ENCODE measurements at places on chromosomes 1 and 21. TPM values are rescaled to one million over a fixed set of nuclear protein-coding genes. Genes with fewer than 3 reads are reported as not detected.

DNA sequence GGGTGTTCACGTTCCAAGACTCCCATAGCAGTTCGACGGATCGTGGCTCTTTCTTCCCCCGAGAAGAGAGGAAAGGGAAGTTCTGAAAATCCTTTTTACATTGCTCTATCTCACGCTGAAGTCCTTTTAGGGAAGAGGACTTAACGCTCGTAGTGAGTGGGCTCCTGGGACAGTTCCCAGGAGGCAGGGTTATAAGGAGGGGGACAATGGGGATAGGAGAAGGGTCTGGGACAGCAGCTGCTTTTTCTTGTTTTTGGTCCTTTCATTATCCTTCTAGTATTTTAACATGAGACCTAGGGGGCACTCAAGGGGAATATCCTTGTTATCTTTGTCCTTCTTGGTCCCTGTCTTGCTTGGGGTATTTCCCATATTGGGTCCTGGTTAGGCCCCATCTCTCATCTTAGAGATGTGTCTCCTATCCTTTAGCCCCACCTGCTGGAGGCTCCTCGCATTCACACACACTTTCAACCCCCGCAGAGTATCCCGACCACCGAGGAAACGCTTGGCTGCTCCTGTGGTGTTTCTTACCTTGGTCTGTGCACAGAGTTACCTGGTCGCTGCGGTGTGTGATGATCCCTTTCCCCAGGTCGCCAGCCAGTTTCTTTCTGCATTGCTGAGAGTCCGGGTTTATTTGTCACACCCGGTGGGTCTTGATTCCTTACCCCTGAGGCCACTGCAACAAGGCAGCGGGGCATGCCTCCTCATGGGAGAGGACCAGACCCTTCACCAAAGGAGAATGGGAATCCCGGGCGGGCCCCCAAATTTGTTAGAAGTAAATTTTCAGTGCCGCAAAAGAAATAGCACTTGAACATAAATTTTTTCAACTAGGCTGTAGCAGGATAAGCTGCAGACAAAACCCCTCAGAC lies 29.7 kb downstream of the SCCPDH start:
- DNase-seq = peak; percentile 61

DNA sequence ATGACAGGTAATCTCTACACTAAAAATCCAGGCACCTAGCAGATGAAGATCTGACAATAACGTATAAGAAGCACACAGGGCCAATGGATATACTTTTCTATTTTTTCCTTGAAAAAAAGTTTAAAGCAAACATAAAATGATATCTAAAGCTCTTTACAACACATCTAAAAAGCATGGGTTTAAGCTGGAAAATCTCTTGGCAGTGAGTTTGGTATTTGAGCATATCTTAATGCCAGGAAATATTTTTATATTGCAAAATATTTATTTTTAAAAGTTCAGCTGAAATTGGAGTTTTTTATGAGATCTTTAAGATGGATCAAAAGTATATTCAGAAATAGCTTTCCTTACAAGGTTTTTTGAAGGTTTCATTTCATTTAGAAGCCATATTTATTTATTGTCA lies 40.5 kb downstream of the SLC5A9 start:
- DNase-seq = no peak

- DNase-seq = no peak
Measured at GRCh38 chr1:106571109-106571508, 485.4 kb upstream of the PRMT6 start.

Gene MYOG
- not detected for polyA plus RNA-seq

GRCh38 chr1:203173566-203173965 lies 2.1 kb downstream of the MYBPH start:
- DNase-seq = no peak

- no peak for DNase-seq
Measured at GRCh38 chr1:83583351-83584014, 415.4 kb downstream of the TTLL7 start.

DNA sequence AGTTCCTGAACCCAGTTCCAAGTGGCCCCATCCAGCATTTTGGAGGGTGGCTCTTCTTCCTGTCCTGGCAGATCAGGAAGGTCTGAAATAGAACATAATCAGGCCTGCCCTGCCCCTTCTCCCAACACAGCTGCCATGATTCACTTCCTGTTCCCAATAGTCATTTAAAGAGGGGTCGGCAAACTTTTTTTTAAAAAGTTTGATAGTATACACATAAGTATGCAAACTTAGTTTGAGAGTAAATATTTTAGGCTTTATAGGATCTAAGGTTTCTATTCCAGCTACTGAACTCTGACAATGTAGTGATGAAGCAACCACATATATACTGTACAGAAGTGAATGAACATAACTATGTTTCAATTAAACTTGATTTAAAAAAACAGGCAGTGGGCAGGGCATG lies 66.4 kb downstream of the LUZP1 start:
- DNase-seq = no peak

DNA sequence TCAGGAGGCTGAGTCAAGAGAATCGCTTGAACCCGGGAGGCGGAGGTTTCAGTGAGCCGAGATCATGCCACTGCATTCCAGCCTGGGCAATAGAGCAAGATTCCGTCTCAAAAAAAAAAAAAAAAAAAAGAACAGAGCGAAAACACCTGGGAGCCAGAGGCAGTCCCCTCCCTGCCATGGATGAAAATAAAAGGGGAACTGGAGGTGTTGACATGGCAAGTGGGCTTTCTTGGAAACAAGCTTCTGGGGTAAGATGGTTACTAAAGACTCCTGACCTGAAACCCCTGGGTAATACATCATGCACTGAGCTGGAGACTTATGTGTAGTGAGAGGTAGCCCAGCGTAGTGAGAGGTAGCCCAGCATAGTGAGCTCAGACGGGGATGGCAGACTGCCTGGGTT lies 31.6 kb downstream of the ADCY10 start:
- no peak for DNase-seq

- peak; percentile 81 for DNase-seq
Measured at GRCh38 chr1:24793447-24794129, 48.3 kb downstream of the CLIC4 start.

- DNase-seq = no peak
Measured at GRCh38 chr1:186841599-186841998, 12.8 kb downstream of the PLA2G4A start.

DNA sequence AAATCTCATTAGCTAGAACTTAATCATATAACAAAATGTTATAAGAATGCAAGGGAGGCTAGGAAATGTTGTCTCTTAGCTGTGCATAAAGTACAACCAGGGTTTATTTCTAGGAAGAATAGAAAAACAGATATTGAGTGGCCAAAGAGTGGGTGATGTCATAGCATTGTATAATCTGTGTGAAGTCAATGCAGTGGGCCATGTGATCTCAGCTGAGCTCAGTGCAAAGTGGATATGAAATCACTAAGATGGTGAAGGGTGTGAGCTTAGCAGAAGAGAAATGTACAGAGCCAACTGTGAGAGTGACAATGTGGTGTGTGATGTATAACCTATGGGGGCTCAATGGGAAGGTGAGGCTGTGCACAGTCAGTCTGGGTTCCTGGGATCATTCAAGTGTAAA lies 29.7 kb upstream of the DUSP23 start:
- DNase-seq = no peak

DNA sequence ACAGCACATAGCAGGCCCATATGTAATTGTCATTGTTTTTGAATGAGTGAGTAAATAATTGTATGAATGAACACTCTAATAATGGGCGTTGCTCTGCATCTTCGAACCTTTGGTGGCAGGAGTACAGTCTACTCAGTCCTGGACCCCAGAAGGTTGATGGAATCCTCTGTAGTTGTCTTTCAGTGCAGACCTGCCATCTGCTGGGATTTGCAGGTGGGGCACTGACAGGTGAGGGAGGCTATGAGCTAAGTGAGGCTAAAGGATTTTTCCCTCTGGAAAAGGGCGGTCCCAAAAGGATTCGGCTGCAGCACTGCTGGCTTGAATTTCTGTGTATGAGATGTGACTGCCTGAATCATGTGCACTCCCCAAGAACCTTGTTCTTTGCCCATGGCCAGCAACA lies 53.4 kb downstream of the PLXNA2 start:
- DNase-seq = no peak

Gene CD84
- not detected for polyA plus RNA-seq

Gene DMRTA2
- not detected for polyA plus RNA-seq

- DNase-seq = no peak
Measured at GRCh38 chr1:34361781-34362357, 185.2 kb downstream of the C1orf94 start.

DNA sequence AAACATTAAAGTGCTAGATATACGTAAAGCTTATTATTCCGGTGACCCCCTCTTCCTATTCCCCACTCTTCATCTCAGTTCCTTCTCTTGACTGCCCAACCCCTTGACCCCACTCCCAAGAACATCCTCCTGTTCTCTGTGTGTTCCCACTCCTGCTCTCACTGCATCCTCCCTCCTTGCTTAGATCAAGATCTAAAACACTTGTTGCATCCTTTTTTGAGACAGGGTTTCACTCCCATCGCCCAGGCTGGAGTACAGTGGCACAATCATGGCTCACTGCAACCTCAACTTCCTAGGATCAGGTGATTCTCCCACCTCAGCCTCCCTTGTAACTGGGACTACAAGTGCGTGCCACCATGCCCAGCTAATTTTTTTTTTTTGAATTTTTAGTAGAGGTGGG lies 13.5 kb downstream of the ATP2B4 start:
- no peak for DNase-seq

Gene PGLYRP3
- polyA plus RNA-seq = not detected

Gene GPATCH3
- polyA plus RNA-seq = 16.1 TPM

Gene LRRC53
- not detected for polyA plus RNA-seq

DNA sequence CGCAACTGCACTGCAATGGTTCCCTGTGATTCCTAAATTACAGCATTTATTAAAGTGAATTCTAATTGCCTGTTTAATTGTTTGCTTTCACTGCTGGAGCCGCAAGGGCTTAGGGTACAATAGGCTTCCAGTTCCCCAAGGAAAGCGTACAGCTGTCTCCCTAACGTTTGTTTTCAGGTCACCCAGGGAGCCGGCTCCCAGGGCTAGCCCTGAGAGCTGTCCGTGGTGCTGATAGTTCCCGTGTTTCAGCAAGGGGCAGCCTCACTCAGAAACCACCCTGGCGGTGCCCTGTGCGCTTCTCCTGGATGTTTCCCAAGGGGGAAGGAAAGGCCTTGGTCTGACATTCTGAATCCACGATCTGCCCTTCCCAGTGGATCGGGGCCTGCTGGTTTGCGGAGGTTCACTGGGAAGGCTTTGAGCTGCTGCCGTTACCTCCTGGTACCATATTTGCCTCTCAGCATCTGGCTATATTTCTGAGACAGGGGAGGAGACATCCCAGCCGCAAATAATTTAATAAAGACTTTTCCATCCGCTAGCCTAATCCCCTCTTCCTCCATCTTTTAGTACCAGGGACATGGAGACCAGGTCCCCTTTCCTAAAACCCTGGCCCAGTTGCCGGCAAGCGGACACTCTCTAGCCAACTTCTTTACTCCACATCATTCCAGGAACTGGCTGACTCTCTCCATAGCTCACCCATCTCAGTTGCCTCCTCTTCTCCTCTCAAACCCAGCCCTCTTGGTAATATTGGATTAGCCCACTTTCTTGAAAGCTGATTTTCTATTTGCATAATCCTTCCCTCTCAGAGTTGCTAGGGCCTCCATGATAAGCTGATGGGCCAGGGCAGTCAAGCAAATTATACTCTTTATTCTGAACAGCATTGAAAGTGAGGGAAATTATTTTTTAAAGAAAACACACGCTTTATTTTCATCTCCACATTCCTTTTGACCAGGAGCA lies 149.0 kb downstream of the IGSF21 start:
- peak; percentile 92 for DNase-seq

DNA sequence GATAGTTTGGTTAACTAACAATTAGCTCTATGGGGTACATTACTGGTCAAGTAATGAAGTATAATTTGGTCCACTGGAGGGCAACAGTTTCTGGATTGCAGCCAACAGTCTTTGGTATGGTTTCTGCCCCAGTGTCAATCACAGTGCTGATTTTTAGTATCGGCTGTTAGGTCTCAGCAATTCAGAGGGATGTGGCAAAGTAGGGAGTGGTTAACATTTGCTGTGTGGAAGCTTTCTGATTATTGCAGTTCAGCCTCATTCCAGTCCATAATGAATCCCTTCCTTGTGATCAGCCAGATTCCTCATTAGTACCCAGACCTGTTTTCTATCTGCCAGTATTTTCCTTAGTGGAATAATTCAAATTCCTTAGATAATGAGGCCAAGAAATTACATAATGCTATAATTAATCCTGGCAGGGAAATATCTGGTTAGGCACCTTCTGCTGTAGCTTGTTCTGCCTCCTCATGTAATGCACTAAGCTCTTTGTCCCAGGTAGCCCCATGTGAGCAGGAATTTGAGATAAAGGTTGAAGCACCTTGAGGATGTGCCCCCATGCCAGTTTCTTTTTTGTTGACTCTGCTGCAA lies 14.0 kb downstream of the F3 start:
- peak; percentile 45 for DNase-seq

Gene ATP5PB
- 601 TPM for polyA plus RNA-seq

DNA sequence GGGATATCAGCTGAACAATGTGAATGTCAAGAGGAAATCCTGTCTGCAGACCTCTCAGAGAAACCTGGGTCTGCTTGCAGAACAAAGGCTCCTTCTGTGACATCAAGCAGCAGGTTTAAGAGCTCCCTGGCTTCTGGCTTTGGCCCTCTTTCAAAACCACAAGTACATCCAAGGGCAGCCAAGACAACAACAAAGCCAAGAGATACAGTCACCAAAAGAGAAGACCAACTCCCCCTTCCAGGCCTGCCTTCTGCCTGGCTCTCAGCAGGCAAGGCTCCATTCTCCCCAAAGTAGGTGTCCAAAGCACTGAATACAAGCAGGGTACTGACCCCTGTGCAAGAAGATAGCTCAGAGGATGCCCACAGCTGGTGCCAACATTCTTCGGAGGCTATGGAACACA lies 11.5 kb downstream of the BCAR3 start:
- no peak for DNase-seq
